ENCODE measurements at places on chromosomes 7 and 10. TPM values are rescaled to one million over a fixed set of nuclear protein-coding genes. Genes with fewer than 3 reads are reported as not detected.

The OR9A2 gene
- 0.30 TPM for total RNA-seq

The LIPJ gene
- total RNA-seq = not detected

- peaks cover 32% of the 10 kb centered on the region for H3K4me1 ChIP-seq
- peak overlapping the region; percentile 76 for H3K27ac ChIP-seq
- H3K4me3 ChIP-seq = peak overlapping the region; percentile 70
- H3K36me3 ChIP-seq = no peaks in the 10 kb centered on the region
- no peaks in the 10 kb centered on the region for H3K27me3 ChIP-seq
These were observed 68.0 kb upstream of the SAMD8 start for GRCh38 chr10:75043256-75044131.

- H3K27me3 ChIP-seq = no peaks in the 10 kb centered on the region
- H3K27ac ChIP-seq = no peak overlapping the region
- no peak overlapping the region for H3K4me3 ChIP-seq
- H3K36me3 ChIP-seq = no peaks in the 10 kb centered on the region
- H3K4me1 ChIP-seq = no peaks in the 10 kb centered on the region
- no peak for DNase-seq
These were observed 21.2 kb downstream of the PRKG1 start for GRCh38 chr10:51095444-51095843.

The SCIN gene
- total RNA-seq = not detected

DNA sequence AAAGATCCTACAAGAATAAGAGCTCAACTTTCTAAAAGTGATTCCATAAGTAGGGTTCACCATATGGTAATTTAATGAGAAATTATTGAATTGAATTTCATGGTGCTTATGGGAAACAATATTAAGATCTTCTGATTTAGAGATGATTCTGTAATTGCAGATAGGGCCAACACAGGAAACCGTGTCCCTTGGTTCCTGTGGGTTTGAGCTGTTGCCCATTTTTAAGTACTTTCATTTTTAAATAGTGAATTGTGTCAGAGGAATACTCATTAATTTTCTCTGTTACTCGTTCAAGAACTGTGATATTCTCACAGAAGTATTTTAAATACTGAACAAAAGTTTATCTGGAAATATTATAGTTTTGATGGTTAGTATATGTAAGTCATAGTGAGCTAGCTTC lies 129.2 kb downstream of the SRI start:
- no peak overlapping the region for H3K27ac ChIP-seq
- peaks cover 9% of the 10 kb centered on the region for H3K4me1 ChIP-seq
- H3K27me3 ChIP-seq = peaks cover 2% of the 10 kb centered on the region
- H3K4me3 ChIP-seq = no peak overlapping the region
- no peaks in the 10 kb centered on the region for H3K36me3 ChIP-seq

The PNLIPRP3 gene
- not detected for total RNA-seq

DNA sequence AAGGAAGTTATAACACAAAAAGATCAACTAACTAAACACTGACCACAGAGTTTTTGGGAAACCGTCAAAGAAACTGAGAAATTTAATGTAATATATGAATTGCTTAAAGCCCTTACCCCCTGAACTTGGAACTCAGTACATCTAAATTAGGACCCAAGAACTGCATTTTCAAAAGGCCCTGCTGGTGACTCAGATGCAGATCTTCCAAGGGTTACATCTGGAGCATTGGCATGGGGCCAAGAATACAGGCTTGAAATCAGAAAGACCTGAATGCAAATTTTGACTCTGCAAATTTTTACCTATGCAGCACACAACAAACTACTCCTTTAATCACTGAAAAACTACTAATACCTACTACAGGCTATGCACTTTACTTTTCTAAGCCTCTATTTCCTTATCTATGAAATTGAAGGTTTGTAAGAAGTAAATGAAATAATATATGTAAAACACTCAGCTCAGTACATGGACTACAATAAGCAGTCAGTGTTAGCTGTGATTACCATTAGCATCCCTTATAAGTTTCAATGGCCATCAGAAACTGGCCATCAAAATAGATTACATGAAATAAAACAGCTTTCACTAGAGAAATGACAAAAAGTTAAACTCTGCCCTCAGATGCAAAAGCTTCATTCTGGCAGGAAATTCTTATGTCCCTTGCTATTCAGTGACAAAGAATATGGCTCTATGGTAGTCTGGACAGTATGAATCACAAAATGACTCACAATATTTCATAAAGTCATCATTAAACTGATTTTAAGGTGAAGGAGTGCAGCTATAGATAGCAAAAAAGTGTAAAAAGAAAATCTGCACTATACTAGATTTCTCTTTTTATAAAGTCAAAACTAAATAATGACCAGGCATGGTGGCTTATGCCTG lies 43.6 kb downstream of the NSUN6 start:
- H3K4me1 ChIP-seq = peaks cover 3% of the 10 kb centered on the region
- no peak for DNase-seq
- no peaks in the 10 kb centered on the region for H3K27me3 ChIP-seq
- no peak overlapping the region for H3K4me3 ChIP-seq

The SH3PXD2A gene
- 8.6 TPM for total RNA-seq

The SLC25A13 gene
- 28.8 TPM for total RNA-seq

DNA sequence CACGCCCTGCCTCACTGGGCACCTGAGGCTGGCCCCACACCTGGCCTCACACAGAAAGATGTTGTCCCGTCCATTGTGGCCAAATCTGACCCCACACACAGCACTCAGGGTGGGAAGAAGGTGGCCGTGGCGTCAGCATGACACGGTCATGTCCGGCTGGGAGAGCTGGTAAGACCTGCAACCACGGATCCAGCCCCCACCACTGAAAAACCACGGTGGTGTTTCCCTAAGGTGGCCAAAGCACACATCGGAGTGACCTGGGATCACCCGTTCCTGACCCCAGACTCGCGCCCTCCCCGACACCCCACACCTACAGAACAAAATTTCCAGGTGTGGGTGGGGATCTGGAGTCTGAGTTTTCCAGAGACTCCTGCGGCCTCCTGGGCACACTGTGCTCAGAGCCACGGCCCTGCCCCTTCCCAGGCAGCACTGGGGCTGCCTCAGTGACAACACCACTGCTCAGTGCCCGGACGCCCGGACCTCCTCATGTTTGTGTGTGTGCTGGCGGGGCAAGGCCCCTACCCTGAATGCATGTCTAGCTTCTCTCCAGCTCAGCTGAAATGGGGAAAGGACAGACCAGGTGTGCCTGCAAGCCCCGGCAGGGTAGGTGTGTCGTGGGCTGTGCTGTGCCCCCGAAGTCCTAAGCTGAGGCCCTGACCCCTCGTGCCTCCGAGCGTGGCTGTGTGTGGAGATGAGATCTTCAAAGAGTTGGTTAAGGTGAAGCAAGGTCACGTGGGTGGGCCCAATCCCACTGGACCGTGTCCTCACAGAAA lies 36.1 kb downstream of the STK32C start:
- H3K4me1 ChIP-seq = no peaks in the 10 kb centered on the region
- H3K27me3 ChIP-seq = no peaks in the 10 kb centered on the region
- H3K27ac ChIP-seq = no peak overlapping the region
- no peak overlapping the region for H3K4me3 ChIP-seq
- no peaks in the 10 kb centered on the region for H3K36me3 ChIP-seq
- no peak for DNase-seq

DNA sequence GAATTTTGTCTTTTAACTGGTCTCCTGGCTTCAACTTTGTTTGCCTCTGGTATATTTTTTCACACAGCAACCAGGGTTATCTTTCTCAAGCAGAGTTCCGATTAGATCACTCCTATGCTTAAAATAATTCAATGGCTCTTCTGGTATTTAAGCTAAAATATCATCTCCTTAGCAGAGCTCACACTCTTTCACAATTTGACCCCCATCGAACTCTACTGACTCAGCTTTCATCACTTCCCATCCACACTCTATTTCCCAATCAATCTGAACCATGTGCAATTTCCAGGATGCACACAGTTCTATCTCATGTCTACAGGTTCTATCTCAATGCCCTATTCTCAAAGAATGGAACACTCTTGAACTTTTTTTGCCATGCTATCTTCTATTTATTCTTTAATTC lies 809.5 kb downstream of the GRID1 start:
- H3K4me1 ChIP-seq = no peaks in the 10 kb centered on the region
- no peaks in the 10 kb centered on the region for H3K36me3 ChIP-seq
- H3K27me3 ChIP-seq = peaks cover 5% of the 10 kb centered on the region
- no peak overlapping the region for H3K4me3 ChIP-seq

DNA sequence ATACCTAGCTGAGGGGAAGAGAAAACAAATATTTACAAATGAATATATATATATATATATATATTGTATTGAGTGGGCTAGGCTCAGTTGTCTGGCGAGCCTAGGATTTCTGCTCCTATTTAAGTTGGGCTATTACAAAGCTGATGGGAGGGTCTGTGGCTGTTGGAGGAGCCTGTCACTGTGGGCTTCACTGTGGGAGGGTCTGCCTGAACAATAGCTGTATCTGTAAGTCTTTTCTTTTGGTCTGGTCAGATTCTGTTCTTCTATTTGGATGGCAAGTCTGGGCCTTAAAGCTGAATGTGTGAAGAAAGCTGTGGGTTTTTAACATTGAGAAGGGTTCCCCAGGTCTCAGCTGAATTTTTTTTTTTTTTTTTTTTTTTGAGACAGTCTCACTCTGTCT lies 220.6 kb upstream of the LYZL1 start:
- no peak overlapping the region for H3K4me3 ChIP-seq
- H3K36me3 ChIP-seq = no peaks in the 10 kb centered on the region
- H3K27ac ChIP-seq = no peak overlapping the region
- no peaks in the 10 kb centered on the region for H3K4me1 ChIP-seq
- no peaks in the 10 kb centered on the region for H3K27me3 ChIP-seq

The KLF14 gene
- not detected for total RNA-seq

DNA sequence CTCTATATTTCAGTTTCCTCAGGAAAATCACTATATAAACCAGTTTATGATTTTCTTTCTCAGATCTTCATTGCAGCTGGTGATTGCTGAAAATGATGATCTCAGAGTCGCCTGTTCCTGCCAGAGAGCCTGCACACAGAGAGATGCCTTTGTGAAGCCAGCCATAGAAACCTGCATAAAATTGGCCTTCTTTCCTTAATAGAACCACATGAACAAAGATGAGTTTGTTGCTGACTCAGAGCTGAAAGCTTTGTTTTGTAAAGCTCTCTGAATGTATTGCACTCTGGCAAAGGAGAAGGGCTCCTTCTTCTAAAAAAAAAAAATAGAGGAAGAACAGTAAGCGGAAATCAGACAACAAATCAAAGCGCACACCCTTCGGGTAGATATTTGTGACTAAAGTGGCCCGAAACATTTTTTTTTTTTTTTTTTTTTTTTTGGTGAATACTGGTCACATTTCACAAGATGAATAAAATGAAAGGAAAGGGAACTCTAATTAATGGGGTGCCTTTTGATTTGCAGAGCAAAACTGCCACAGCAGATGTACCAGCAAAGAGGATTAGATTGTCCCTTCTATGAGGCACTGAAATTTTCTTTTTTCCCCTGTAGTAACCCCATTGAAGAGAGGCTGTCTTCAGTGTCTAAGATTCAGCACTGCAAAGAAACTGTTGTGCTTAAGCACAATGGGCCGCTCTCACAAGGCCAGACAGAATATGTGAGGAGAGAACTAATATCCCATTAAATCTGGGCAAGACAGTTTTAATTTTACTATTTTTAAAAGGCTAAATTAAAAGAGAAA lies 75.1 kb upstream of the PTPRZ1 start:
- no peak for DNase-seq
- H3K4me1 ChIP-seq = no peaks in the 10 kb centered on the region
- no peaks in the 10 kb centered on the region for H3K27me3 ChIP-seq
- H3K4me3 ChIP-seq = no peak overlapping the region
- no peak overlapping the region for H3K27ac ChIP-seq

Data from activated T-helper 2 cell treated with anti-CD3 and anti-CD28 coated beads, Interferon-gamma antibody, Interleukin-2, Interleukin-4, amounts not matched to agents 10 μg/mL and 5 μg/mL and 100 μg/mL, durations not matched to agents 14 hours and 24 hours and 36 hours (primary cell).